ENCODE measurements at places on chromosomes 7 and 10. TPM values are rescaled to one million over a fixed set of nuclear protein-coding genes. Genes with fewer than 3 reads are reported as not detected.

The RBM20 gene
- not detected for total RNA-seq

The SMKR1 gene
- total RNA-seq = not detected

The THNSL1 gene
- total RNA-seq = under 0.01 TPM

The IGF2BP3 gene
- total RNA-seq = 61.9 TPM

DNA sequence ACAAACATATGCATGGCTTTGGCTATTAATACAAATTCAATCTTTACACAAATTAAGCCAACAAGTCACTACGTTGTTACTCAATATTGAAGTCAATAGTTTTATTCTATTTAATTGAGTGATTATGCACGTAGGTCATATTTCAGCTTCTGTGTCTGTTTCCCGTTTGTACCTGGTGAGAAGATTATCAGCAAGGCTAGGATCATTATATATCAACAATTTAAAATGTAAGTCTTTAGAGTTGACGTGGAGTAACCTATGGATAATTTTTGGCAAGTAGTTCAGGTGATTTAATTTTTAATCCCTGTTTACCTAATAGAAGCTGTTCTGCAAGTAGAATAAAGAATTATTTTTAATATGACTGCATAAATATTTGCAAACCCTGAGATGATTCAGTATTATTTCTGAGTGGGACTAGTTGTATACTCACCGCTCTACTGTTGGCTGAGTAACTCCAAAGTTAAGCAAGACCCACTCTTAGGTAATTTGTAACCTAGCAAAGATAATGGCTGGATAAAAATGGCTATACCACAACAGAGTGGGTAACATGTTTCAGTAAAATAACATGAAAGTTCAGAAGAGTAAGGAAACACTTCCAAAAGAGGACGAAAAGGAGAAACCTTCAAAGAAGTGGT, 161.0 kb downstream of the HGF start:
- no peak for DNase-seq

GRCh38 chr10:62861507-62861906, 45.3 kb upstream of the EGR2 start:
- no peak for DNase-seq

All from stomach (tissue), 19 donors.